BJ (cell line): ENCODE measurements at places on chromosomes 2 and 18. TPM values are rescaled to one million over a fixed set of nuclear protein-coding genes. Genes with fewer than 3 reads are reported as not detected.

APCDD1 gene
- polyA plus RNA-seq, result 15.3 and 32.4 TPM in 2 replicates

DNA sequence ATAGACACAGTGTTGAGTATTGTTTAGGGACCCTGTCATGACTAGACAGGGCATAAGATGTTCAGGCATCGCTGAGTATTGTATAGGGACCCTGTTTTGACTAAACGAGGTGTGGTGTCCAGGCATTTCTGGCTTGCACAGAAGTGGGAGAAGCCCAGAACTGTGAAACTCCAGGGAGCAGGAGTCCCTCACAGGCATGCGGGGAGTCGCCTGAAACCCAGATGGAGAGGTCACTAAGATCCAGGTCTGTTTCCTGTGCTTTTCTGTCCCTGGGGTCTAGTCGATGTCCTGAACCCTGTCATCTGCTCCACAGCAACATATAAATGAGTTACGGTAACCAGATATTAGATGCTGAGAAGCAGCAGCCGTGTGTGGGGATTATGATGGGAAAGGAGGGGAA is 469.0 kb upstream of the SALL3 start:
- DNase-seq, result no peak

SAG gene
- polyA plus RNA-seq, result not detected in 2 replicates

AKAIN1 gene
- polyA plus RNA-seq, result not detected in 2 replicates

DNA sequence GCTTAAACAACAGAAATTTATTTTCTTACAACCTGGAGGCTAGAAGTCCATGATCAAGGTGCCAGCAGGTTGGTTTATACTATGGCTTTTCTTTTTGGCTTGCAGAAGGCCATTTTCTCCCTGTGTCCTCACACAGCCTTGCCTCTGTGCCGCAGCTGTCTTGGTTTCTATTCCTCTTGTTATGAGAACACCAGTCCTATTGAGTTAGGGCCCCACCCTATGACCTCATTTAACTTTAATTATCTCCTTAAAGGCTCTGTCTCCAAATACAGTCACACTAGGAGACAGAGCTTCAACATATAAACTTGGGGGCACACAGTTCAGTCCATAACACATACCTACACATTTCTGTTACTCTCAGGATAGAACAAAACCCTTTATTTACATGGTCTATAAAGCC is 17.3 kb upstream of the RHOB start:
- DNase-seq, result no peak

DNA sequence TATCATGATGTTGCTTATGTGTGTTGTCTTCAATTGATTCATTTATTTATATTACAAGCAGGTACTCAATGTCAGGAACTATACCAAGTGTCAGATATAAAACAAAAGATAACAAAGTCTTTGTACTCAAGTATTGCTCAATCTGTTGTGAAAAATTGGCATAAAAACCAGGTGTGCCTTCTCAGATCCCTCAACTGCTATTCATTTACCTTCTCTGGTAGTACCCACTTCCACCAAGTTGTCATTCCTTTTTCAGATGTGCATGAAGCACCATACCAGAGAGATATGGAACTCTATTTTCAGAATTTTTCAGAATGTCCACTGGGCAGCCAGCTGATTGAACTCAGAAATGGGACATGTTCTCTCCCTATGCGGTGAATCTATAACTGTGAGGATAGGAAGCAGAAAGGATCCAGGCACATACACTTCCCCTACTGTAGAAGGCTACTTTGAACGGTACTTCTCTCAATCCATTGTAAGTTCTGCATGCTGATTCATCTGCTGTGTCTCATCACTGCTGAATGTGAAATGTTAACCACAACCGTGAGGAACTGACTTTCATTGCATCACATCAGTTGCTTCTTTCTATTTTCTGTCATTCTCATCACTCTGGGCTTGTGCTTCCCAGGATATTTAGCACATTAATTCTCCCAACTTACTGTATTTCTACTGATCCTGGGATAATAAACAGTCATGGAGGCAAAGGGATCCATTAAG is 1621.3 kb downstream of the SUCLG1 start:
- DNase-seq, result peak; percentile 46

TUBA4B gene
- polyA plus RNA-seq, result not detected in 2 replicates

GRCh38 chr2:233919938-233920337 is 2.8 kb downstream of the TRPM8 start:
- DNase-seq, result no peak
